HEK293T (cell line): ENCODE measurements at places on chromosomes 1 and 21.

DNA sequence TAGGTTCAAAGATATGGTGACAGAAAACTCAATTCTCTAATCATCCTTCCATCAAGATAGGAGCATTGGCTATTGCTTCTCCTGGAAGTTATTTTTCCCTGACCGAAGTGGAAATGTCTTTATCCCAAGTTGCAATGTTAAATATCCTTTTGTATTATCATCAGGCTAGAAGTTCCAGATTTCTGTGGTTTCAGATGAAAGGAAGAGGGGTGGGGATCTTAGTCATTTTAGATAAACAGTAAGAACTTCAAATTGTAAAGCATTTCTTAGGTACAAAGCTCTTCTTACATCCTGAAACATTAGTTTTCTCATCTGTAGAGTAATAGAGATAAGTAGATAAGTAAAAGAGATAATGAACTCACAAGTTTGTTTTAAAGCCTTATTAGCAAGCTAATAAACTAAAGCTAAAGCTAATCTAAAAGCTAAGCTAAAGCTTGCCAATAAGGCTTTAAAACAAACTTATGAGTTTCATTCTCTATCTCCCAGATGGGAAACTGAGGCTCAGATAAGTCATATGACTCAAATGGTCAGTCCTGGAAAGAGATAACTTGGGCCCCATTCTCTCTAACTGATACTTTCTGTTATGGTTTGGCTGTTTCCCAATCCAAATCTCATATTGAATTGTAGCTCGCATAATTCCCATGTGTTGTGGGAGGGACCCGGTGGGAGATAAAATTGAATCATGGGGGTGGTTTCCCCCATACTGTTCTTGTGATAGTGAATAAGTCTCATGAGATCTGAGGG lies 99.2 kb upstream of the KCNK2 start:
- DNase-seq: no peak

DNA sequence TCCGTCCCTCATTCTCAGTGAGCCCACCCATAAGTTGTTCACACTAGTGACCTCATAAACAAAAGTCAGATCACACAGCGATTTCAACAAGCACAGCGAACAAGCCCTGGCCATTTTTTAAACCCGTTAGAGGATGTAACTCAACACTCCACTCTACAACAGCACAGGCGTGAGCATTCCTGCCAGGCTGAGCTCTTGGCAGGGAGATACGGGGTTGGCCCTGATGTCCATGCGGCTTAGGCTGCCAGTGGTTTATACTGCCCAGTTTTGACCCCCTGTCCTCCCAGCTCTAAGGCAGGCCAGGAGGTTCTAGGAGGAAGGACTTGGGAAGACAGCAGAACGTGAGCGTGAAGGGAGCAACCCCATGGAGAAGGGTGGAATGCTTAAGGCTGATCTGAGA lies 35.0 kb downstream of the PARP1 start:
- no peak for DNase-seq

- peak; percentile 59 for DNase-seq
Measured at GRCh38 chr1:247448107-247448791, 9.7 kb downstream of the OR2B11 start.

DNA sequence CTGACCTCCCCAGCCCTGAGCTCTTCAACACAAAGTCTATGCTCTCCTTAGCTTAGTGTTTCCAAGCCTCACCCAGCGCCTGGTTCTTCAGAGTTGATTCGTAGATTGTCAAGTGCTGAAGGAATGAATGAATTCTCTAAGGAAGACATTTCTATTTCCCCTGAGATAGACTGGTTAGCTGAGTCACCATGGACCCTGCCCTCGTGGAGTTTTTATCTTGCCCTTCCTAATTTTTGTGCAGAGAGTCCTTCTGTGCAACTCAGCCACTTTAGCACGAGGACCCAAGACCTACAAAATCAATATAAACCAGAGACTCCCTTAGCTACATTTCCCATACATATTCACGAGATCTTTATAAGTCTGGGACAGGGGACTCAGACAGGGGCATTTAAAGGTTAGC lies 2.6 kb upstream of the CD244 start:
- no peak for DNase-seq

GRCh38 chr1:201192261-201192788 lies 1.7 kb downstream of the IGFN1 start:
- DNase-seq: no peak
